ENCODE measurements at places on chromosomes 2 and 18. TPM values are rescaled to one million over a fixed set of nuclear protein-coding genes. Genes with fewer than 3 reads are reported as not detected.
A peak's percentile ranks its signal among the peaks of the same experiment; 100 is the strongest.

DNA sequence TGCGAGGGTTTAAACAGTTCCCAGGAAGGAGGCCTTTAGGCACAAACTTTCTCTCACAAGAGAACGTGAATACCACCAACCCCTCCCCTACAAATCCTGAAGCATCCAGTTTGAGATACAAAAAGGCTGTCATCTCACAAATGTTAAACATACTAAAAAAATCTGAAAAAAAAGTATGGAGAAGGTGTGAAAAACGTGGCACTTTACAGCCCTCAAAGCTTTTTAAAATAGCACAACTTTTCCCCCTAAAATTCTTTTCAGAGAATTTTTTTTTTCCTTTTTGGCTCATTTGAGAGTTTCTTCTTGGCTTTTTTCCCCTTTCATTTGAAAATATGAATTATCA is 10.1 kb downstream of the ZEB2 start:
- no peak for DNase-seq
- no peaks in the 10 kb centered on the region for H3K36me3 ChIP-seq
- H3K4me1 ChIP-seq = peaks cover 3% of the 10 kb centered on the region
- H3K27ac ChIP-seq = peak overlapping the region; percentile 76
- no peaks in the 10 kb centered on the region for H3K27me3 ChIP-seq

ERMN gene
- 0.36 TPM for total RNA-seq

GRCh38 chr2:228689053-228689452 is 507.6 kb upstream of the SPHKAP start:
- H3K27ac ChIP-seq = no peak overlapping the region
- DNase-seq = no peak
- no peaks in the 10 kb centered on the region for H3K4me1 ChIP-seq
- H3K36me3 ChIP-seq = no peaks in the 10 kb centered on the region
- no peak overlapping the region for H3K4me3 ChIP-seq

DNA sequence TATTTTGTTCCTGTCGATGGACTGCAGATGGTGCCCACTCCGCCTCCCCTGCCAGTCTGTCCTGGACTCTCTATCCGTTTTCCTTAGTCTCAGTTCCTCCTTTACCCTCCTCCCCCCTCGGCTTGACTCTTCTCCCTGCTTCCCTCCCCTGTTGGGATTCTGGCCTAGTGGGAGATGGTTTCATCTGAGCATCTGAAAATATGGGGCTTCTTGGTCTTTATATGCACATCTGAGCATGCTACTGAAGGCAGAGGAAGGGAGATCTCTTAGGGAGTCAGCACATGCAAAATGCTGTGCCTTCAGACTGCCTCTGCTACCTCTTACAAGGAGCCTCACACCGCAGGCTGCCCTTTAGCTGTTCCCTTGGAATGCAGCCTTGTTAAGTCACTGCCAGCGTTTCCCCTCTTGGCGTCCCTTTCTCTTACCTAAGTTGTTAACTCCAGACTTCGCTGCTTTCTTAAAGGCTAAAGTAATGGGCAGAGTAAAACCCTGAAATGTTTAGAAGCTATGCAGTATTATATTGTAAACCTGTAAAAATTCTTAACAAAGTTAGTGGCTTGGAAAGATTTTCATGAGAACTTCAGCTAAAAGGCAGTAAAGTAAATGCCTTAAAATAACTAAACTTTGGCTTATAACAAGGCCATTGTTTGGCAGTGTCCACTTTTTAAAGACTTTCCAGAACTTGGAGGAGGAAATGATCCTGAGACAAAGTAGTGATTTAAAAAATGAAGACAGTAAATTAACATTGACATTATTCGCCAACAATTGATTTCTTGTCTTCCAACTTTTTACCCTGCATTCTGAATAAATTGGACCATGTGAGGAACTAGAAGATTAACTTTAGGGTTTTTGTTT is 49.8 kb downstream of the LDLRAD4 start:
- H3K36me3 ChIP-seq = no peaks in the 10 kb centered on the region
- H3K4me1 ChIP-seq = peaks cover 9% of the 10 kb centered on the region
- no peak overlapping the region for H3K4me3 ChIP-seq
- peak overlapping the region; percentile 83 for H3K27ac ChIP-seq
- no peak for DNase-seq

DNA sequence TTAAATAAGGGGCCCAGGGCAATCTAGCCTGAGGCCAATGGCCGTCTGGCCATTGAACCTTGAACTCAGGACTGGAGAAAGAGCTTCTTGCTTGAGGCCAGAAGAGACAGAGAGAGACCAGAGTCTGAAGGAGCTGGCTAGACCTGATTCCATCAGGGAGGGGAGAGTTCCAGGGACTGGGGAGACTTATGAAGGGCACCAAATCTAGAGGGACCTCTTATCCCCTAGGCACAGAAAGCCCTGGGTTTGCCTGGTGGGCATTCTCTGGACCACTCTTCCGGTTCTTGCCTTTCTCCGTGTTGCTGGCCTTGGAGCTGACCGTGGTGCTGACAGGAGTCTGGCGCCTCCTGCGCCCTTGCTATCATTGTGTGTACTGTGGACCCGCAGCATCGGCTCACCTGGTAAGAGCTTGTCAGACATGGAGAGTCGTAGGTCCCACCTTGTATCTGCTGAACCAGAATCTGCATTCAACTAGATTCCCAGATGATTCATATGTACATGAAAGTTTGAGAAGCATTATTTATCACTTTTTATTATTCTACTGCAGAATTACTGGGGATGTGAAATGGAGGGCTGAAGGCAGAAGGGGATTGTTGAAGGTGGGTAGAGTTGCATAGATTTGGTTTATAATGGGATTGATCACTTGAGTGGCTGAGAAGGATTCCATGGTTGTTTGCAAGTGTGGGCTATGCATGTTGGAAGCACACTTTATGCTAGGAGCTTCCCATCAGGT is 4.3 kb upstream of the TRPM8 start:
- no peaks in the 10 kb centered on the region for H3K36me3 ChIP-seq
- no peak for DNase-seq
- no peaks in the 10 kb centered on the region for H3K4me1 ChIP-seq
- H3K27me3 ChIP-seq = no peaks in the 10 kb centered on the region

- DNase-seq = no peak
- no peaks in the 10 kb centered on the region for H3K27me3 ChIP-seq
- H3K27ac ChIP-seq = no peak overlapping the region
- H3K4me3 ChIP-seq = no peak overlapping the region
- H3K4me1 ChIP-seq = no peaks in the 10 kb centered on the region
Measured at GRCh38 chr18:24296276-24296675, 101.3 kb downstream of the OSBPL1A start.

PPP1R1C gene
- 0.81 TPM for total RNA-seq

DNA sequence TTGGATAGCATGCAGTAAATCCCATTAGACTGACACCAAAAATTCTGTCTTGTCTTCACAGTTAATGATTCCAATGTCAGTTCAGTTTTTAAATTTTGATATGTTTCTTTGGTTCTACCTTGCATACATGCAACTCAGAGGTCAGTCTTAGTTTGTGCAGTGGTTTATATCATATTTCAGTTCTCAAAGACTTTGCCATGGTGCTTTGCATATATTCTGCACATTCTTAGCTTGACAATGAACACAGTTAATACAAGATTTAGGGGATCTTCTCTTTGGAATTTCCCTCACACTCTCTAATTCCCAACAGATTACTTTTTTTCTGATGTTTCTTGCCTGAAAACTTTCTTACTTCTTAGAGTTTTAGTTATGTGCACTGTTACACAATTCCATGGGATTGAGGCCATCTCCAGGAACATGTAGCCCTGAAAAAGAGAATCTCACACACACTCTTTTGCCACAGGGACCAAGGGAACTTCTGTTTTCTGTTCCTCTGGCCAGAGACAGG is 17.3 kb downstream of the NOL4 start:
- no peaks in the 10 kb centered on the region for H3K27me3 ChIP-seq
- no peaks in the 10 kb centered on the region for H3K4me1 ChIP-seq
- no peak overlapping the region for H3K27ac ChIP-seq
- no peaks in the 10 kb centered on the region for H3K36me3 ChIP-seq

DSG4 gene
- not detected for total RNA-seq

GRCh38 chr18:28372186-28372585 is 195.3 kb upstream of the CDH2 start:
- H3K4me1 ChIP-seq = no peaks in the 10 kb centered on the region
- no peak for DNase-seq
- H3K4me3 ChIP-seq = no peak overlapping the region
- no peaks in the 10 kb centered on the region for H3K27me3 ChIP-seq
- no peaks in the 10 kb centered on the region for H3K36me3 ChIP-seq
- H3K27ac ChIP-seq = no peak overlapping the region

DNA sequence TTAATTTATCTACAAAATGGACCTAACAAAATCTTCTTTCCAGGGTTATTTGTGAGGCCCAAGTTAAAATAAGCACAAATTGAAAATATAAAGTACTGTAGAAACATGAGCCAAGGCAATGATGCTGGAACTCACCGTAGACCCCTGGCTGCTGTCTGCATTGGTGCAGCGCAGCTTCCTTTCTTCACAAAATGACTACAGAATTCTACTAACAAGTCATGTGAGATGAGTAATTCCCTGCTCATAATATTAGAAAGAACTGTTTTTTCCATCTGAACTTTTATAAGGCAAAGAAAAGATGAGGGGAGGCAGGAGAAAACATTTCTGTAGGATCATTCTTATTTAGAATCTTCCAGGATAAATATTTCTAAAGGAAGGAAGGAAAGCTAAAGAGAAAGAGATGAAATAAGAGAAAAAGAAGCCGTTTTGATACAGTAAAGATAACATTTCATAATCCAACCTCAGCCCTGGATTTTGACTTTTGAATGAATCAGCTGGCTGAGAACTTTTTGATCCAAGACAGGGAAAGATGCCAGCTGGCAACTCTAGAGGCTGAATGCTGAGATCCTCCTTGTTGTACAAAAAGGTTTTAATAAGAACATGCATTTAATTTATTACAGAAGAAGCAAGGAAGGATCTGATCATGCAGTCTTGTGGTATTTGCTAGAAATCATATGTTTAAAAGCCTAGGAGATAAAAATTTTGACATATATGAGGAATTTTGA is 183.9 kb upstream of the KLHL14 start:
- no peak for DNase-seq
- H3K27ac ChIP-seq = no peak overlapping the region
- no peaks in the 10 kb centered on the region for H3K36me3 ChIP-seq
- no peaks in the 10 kb centered on the region for H3K27me3 ChIP-seq

DNA sequence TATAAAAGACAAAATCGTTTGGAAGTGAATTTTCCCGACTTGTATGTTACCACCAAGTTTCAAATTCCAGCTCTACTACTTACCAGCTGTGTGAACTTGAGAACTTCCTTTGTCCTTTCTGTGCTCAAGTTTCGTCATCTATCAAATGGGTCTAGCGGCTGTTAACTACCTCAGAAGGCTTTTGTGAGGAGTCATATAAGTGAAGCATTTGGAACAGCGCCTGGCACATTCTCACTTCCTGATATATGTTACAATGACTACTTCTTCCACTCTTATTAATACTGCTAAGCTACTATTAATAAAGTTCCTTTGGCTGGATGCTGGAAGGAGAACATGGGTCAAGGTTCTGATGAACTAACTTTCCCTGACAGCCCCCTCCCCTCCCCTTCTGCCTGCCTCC is 104.5 kb downstream of the MEIS1 start:
- no peak for DNase-seq
- H3K36me3 ChIP-seq = no peaks in the 10 kb centered on the region
- H3K4me1 ChIP-seq = peaks cover 7% of the 10 kb centered on the region
- no peak overlapping the region for H3K4me3 ChIP-seq

DNA sequence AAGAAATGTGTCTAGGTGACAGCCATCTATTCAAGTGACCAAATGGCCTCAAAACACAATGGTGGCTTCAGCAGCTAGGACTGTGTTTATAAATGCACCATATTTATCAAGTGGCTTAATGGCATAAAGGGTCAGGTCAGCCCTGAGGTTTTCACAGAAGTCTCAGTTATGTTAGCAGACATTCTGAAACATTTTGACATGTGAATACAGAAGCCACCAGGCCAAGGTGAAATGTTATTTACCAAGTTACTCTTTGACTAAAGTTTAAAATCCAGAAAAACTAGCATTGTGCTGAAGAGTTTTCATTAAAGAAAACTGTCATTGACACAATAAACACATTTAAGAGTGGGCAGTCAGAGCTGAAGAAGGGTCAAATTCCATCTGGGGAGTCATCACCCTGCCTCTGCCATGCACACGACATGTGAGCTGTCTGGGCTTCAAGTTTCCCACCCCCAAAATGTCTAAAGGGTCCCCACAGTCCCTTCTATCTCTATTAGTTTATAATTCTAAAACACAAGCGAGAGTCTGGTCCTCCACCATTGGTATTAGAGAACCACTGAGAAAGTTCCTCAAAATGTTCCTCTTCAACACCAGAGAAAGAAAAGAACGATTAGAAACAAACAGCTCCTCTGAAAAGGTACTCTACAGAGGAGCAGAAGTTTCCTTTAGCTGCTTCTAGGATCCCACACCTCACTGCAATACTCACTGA is 77.5 kb upstream of the FZD5 start:
- no peaks in the 10 kb centered on the region for H3K36me3 ChIP-seq
- no peak overlapping the region for H3K27ac ChIP-seq
- H3K27me3 ChIP-seq = no peaks in the 10 kb centered on the region
- no peak for DNase-seq
- H3K4me1 ChIP-seq = peaks cover 3% of the 10 kb centered on the region

GRCh38 chr2:7961550-7961949 is 720.3 kb upstream of the ID2 start:
- H3K27ac ChIP-seq = no peak overlapping the region
- no peaks in the 10 kb centered on the region for H3K27me3 ChIP-seq
- H3K4me3 ChIP-seq = no peak overlapping the region
- DNase-seq = no peak

GRCh38 chr2:128275498-128276045 is 43.1 kb downstream of the HS6ST1 start:
- no peak overlapping the region for H3K27ac ChIP-seq
- no peak for DNase-seq
- H3K27me3 ChIP-seq = no peaks in the 10 kb centered on the region
- no peak overlapping the region for H3K4me3 ChIP-seq
- no peaks in the 10 kb centered on the region for H3K4me1 ChIP-seq

- DNase-seq = no peak
- no peak overlapping the region for H3K27ac ChIP-seq
- H3K4me1 ChIP-seq = no peaks in the 10 kb centered on the region
- H3K4me3 ChIP-seq = no peak overlapping the region
- no peaks in the 10 kb centered on the region for H3K27me3 ChIP-seq
- no peaks in the 10 kb centered on the region for H3K36me3 ChIP-seq
Measured at GRCh38 chr2:78020491-78020890, 498.3 kb upstream of the LRRTM4 start.

- no peaks in the 10 kb centered on the region for H3K27me3 ChIP-seq
- H3K27ac ChIP-seq = no peak overlapping the region
- no peaks in the 10 kb centered on the region for H3K4me1 ChIP-seq
- peak; percentile 94 for DNase-seq
- H3K4me3 ChIP-seq = no peak overlapping the region
Measured at GRCh38 chr2:71880846-71881610, 266.6 kb downstream of the CYP26B1 start.

ZSWIM2 gene
- not detected for total RNA-seq

DNA sequence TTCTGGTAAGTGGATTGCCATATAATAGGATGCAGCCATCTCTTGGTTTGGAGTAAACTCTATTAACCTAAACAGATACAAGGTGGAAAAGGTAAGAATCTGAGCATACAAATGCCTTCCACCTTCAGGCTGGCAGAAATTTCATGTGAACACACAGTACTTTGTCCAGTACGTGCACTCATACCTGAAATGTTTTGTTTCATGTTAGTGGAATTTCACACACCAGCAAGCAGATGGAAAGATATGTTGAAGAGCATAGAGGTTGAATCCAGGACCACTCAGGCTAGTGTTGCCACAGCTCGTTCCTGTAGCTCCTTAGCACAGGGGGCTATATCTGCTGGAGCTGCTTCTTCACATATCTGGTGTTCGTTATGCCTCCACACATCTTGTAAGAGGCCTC is 34.0 kb downstream of the CRIM1 start:
- H3K4me1 ChIP-seq = peaks cover 11% of the 10 kb centered on the region
- DNase-seq = no peak
- no peak overlapping the region for H3K4me3 ChIP-seq

LYG1 gene
- total RNA-seq = 1.8 TPM
